Heart left ventricle (tissue), 16 donors: ENCODE measurements at places on chromosomes 7 and 10.

- DNase-seq, result no peak
Measured at GRCh38 chr10:14543904-14544210, 213.1 kb upstream of the FRMD4A start.

DNA sequence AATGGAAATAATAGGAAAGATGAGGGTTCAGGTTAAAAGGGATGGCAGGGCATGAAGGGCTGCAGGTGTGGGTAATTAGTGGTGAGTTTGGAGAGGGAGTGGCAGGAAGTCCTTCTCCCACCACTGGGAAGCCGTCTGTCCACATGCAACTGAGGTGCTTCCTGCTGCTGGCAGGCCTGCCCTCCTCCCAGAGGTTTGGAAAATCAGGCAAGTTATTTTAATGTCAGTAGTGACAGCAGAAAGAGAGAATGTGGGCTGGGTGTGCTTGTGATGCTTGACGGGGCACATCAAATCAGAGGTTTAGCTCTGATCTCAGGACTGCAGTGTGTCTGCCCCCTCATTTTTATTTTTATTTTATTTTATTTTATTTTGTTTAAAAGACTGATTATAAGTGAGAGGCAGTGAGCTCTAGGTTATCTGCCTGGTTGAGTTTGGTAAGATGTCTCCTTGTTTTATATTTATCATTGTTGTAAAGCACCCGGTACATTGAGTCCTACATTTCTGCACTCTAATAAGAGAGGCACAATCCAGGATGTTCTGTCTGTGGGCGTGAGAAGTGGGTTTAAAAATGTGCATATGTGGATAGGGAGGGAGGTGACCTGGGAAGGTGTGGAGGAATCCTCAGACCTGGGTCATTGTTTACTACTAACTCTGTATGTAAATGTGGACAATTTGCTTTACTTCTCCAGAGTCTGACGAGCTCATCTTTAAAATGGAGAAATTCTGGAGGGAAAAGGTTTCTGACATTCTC, 504.4 kb downstream of the LRMDA start:
- DNase-seq, result no peak

- DNase-seq, result no peak
Measured at GRCh38 chr7:140039066-140039465, 23.7 kb downstream of the PARP12 start.

DNA sequence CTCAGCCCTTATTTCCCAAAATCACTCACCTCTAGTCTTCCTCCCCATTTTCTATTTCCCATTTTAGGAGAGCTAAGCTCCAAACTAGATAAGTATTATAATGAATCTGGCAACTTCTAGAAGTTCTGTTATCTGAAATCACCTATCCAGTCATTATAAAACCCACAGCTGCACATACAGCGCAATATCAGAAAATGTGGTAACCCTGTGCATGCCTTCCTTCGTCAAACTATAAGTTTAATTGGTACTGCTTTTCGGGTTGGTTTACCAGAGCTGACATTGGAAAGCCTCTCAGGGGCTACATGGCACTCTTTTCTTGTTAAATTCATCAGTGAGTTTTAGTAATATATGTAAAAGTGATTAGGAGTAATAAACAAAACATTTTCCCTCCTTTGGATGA, 1.6 kb downstream of the LAMB4 start:
- DNase-seq, result no peak

DNA sequence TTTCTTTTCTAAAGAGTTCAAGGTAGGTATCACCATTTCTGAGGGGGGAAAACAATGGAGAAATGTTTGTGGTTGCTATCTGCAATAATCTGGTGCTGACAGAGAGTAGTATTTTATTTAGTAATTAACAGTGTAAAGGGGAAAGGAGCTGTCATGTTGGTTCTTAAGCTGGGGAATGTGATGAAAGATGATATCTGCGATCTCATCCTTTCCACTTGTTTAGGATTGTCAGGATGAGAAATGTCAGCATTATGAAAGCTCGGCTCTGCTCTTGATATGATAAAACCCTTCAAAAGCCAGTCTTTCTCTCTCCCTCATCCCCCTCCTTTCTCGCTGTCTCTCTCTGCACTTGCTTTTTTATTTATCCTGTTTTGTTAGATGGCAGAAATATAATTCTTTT, 106.1 kb downstream of the POU6F2 start:
- no peak for DNase-seq

- no peak for DNase-seq
Measured at GRCh38 chr7:136807598-136807997, 60.9 kb upstream of the CHRM2 start.

- no peak for DNase-seq
Measured at GRCh38 chr7:93018716-93019115, 99.1 kb downstream of the SAMD9 start.

DNA sequence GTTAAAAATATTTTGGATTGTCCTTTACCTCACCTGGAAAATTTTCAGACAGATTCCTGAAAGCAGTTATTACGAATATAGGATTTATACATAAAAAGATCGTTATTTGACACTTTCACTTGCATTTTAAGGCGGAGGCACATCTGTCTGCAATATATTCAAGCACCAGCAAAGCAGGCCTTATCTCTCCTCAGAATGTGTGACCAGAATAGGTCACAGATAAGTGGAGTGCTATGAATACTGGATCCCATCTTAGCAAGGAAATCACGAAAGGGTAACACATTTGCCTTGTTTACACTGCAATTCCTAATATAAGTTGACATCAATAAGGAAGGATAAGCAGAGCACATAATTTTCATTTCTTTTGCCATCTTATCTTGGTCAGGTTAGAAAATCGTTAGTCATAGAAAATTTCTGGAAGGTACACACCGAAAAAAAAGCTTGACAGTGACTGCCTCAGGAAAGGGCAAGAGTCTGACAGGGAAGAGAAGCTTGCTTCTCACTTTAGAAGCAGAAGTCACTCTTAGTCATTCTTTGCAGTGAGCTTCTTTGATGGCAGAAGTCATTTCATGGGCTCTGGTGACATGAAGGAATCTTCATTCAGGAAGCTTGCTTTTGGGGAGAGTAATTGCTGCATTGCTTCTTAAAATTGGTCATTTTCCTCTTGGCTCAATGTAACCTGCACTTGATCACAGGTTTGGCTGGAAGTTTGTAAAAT, 98.1 kb upstream of the STK17A start:
- no peak for DNase-seq

DNA sequence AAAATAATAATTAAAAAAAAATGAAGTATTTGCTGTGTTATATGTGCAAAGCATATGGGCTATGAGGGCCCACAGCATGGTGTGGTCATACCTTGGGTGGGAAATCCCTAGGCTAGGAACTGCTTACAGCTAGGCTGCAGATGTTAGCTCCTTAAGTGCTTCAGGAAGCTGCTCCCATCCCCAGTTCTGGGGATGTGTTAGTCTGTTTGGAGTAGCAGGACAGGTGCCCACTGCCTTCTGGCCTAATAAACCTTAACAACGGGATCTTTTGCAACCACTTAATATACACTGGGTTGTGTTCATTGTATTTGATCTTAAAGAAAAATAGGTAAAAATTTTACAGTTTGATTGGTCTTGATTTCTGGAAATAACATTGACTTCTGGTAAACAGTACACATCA, 46.3 kb downstream of the HK1 start:
- no peak for DNase-seq

- no peak for DNase-seq
Measured at GRCh38 chr7:22758576-22758975, 31.6 kb downstream of the IL6 start.

DNA sequence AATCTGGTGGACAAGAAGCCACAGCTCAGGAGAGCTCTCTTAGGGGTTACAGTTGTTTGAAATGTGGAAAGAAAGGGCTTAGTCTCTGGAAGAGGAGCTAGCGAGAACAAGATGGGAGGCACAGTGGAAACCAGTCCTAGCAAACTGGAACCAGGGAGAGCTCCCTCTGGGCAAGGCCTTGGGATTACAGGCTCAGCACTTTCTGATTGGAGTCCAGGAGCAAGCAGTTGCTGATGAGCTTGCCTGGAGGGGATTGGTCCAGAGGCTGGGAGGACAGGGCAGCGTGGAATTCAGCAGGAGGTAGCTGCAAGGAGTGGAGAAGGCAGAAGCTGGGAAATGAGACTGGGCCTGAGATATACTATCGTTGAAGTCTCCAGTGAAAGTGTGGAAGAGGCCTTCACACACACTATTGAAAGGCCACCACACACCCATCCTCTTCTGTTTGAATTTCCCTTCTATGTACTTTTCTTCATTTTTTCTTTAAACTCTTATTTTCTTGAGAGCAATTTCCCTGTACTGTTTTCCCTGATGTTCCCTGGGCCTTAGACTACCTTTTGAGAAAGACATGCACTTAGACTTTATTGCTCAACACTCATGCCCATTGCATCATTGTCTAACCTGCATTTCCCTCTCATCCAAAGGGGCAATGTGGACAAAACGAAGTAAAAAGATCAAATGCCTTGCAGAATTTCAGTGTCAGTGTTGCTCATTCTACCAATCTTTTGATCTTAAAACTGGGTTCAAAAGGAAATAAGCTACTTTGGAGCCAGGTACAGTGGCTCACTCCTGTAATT, 57.8 kb upstream of the LANCL2 start:
- DNase-seq, result no peak

DNA sequence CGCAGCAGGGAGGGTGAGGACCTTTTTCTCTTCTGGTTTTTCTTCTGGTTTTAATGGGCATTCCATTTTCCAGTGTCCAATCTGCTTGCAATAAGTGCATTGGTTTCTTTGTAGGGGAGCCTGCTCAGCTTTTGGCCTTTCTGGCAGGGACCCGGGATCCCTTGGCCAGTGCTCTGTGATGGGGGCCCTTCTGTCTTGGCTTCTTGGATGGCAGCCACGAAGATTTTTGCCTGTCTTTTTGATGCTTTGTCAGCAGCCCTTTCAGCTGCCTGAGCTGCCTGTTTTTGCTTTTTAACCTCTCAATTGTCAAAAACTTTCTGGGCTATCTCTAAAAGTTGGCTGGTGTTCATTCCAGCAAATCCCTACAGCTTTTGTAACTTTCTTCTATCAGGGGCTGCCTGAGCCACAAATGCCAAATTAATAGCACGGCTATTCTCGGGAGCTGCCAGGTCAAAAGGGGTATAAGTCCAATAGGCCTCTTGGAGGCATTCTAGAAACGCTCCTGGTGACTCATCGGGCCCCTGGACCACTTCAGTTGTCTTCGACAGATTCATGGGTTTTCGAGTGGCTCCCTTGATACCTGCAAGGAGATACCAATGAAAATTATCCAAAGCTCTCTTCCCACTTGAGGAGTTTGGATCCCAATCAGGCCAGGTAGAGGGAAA, 179.9 kb upstream of the MBL2 start:
- no peak for DNase-seq

GRCh38 chr7:117012284-117012683, 59.0 kb downstream of the ST7 start:
- no peak for DNase-seq

DNA sequence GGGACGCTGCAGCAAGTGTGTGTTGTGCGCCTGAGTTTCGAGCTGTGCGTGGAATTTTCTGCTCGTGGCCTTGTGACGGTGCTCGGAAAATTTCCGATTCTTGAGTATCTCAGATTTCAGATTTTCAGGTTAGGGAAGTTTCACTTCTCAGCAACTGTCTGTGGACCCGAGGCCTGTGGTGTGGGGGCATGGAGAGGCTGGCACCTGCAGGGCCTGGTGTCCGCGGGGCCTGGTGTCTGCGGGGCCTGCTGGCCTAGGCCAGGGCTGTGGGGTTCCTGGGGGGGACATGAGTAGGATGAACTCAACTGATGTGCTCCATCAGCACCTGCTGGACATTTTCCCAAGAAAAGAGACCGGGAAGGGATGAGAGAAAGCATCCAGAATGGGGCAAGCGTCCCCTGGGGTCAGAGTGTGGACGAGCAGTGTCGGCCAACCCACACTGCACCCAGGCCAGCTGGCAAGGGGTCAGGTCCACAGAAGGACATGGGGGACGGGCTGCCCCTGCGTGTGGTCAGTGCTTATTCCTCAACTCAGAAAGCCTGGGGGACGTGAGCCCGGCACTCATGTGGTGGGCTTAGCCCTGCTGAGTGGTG, 31.3 kb upstream of the SHH start:
- no peak for DNase-seq

DNA sequence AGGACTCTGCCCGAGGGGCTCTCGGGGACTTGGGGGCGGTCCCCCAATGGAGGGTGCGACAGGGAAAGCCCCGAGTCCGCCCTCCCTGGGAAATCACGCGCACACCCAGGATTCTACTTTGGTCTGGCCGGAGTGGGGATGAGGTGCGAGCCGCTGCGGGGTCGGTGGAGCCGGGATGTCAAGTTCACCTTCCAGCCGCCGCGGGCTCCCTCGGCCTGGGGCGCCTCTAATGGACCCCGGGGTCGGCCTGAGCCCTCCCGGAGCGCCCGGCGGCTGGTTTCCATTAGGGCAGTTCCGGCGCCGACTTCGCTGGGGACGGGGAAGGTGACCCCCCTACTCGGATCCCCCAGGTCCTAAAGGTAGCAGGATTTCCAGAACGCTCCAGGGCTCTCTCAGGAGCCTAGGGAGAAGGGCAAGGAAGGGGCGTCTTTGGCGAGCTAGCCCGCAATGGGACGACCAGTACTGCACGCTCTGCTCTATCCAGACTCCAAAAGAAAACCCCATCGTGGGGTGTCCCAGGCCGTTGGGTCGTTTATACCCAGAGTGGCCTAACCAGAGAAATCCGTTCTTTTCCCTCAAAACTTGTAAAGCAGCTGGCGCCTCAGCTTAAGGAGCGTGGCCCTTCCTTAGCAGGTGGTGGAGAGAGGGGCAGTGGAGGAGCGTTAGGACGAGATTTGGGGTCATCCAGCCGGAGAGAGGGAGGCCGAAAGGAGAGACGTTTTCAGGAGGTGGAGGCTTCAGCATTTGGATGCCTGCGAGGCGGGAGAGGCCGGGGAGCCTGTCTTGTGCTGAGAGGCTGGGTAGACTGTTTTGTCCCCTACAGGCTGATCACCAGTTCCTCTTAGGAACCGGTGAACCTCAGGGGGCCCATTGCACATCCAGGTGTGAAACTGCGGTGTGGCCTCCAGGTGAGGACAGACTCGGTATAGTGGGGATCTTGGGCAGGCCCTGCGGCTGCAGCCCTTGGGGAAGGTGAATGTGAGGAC, 860 bp upstream of the WDR86 start:
- no peak for DNase-seq

DNA sequence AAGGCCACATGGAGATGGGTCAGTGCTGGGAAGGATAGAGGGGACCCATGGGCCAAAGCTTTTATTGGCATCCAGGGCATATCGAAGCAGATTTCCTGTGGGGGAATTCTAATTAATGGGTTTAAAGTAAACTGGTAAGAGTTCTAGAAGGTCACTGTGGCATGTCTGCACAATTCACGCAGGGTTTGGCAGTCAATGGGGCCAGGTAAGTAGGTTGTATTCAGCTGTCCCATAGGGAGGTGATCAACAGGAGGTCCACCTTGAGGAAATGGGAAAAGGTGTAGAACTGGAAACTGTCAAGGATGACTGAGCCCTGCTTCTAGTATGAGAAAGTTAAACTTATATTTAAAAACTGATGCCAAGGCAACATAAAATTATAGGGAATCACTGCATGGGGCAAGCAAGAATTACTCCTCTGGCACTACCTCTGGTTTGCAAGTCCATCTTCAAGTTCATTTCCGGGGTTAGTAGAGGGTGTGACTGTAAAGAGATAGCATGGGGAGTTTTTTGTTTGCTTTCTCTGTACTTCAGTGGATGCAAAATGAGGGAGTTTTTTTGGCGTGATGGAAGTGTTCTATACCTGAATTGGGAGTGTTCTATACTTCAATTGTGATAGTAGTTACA, 22.5 kb downstream of the TBC1D12 start:
- DNase-seq, result no peak
